ENCODE measurements at places on chromosomes 13 and 19.

DNA sequence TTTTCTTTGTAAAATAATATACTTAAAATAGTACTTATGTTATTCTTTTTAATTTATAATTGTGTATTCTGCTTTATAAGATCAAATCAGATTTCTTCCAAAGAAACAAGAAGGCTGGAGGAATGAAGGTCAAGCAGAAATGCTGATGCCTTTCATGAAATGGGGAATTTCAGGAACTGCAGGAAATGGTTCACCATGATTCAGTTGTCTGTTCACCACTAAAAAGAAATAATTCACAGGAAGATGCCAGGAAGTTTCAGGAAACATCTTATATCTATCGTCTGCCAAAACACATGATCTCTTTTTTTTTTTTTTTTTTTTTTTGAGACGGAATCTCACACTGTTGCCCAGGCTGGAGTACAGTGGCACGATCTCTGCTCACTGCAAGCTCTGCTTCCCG lies 15.7 kb upstream of the SCEL start:
- no peak for DNase-seq

- no peak for DNase-seq
These were observed 8.2 kb downstream of the LATS2 start for GRCh38 chr13:21053231-21053630.

DNA sequence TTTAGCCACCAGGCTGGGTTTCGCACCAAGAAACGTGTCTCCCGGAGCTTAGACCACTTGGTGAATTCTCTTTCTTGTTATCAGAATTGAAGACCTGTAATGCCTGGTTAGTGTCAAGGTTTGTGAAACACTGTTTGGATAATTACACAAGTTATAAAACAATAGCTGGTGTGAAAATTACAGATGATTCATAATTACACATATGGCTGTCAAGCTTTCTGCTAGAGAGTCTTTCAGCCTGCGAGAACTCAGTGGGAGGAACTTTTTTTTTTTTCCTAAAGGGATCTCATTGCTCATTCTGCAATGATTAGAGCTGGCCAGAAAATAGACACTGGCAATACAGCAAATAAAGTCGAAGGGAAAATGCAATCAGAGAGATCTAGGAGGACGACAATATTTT lies 13.4 kb upstream of the KLK4 start:
- DNase-seq = no peak

- DNase-seq = no peak
These were observed 339.8 kb upstream of the OBI1 start for GRCh38 chr13:78998630-78999315.

DNA sequence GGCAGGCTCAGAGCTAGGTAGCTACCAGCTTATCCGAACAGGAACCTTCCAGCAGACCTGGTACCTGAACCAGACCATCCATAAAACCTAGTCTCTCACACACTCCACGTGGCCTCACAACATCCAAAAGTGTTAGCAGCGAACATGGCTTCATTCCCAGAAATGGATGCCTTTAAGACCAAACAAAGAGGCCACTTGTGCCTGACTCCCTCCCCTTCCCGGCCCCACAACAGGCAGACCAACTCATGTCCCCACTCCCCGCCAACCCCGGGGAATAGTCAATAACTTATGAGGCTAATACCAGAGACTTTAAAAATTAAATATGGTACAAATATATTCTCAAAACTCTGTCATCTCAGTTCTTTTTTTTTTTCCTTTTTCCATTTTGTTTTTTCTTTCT lies 46.2 kb downstream of the ZNF557 start:
- no peak for DNase-seq

DNA sequence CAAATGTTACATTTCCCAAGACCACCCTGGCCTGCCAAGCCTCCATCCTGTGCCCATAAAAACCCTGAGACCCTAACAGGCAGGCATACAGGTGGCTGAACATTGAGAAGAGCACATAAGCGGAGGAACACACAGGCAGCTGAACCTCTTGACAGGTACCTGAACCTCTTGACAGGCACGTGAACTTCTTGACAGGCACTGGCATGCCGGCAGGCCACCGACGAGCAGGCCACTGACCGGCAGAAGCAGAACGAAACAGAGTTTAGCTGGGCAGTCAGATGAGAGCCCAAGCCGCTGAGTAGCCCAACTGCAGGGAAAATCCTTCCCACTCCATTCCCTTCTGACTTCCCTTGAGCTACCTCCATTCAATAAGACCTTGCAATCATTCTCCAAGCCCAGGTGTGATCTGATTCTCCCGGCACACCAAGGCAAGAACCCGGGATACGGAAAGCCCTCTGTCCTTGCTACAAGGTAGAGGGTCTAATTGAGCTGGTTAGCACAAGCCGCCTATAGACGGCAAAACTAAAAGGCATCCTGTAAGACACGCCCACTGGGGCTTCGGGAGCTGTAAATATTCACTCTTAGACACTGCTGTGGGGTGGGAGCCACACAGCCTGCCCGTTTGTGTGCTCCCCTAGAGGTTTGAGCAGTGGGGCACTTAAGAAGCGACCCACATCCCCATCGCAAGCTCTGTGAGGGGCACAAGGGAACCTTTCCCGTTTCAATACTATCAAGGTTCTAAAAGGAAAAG lies 2613.9 kb upstream of the PCDH20 start:
- peak; percentile 24 for DNase-seq

DNA sequence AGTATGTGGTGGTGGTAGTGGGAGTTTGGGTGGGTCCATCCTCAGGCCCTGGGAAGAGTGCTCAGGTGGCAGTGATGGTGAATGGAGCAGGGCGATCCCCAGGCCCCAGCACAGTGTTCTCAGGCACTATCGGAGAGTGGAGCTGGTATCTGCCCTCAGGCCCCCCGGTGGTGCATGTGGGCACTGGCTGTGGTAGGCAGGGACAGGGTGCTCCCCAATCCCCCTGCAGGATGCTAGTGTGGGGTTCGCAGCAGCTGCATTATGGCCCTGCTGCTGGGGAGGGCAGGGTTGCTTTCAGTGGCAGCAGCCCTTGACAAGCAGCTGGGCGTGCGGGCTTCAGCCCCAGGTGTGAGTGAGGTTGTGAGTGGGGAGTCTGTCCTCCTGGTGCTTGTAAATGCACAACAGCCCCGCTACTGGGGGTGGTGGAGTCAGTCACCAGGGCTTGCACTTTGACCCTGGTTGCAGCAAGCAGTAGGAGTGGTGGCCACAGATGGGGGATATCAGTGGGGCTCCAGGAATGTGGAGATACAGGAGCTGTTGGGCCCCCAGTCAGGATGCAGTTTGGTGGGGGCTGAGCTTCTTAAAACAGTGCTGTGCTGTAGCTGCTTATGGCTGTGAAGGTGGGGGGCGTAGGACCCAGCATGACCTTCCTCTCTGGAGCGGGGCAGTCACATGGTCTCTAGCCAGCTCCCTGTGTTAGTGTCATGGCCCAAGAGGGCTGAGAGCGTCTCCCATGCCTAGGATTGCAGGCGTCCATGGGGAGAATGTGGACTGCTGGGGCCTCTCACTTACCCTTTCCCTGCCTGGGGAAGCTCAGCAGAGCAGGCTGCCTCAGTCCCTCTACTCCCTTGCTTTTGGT lies 38.7 kb upstream of the ARHGEF7 start:
- DNase-seq = no peak

DNA sequence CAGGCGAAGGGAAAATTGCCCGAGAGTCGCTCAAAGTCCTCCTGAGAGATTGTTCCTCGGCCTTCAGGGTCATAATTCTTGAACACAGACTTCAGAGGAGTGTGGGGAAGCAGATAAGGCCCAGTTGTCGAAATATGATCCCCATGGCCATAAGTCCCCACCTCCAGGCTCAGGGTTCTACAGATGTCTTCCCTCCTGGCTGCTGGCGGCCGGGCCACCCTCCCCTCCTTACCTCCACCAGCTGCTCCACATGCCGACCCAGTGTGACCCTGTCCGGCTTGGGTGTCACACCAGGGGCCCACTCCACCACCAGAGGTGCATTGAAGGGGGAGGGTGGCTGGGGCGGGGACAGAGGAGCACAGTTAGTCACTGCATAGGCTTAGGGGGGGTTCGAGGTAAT lies 10.1 kb downstream of the FAM98C start:
- no peak for DNase-seq

DNA sequence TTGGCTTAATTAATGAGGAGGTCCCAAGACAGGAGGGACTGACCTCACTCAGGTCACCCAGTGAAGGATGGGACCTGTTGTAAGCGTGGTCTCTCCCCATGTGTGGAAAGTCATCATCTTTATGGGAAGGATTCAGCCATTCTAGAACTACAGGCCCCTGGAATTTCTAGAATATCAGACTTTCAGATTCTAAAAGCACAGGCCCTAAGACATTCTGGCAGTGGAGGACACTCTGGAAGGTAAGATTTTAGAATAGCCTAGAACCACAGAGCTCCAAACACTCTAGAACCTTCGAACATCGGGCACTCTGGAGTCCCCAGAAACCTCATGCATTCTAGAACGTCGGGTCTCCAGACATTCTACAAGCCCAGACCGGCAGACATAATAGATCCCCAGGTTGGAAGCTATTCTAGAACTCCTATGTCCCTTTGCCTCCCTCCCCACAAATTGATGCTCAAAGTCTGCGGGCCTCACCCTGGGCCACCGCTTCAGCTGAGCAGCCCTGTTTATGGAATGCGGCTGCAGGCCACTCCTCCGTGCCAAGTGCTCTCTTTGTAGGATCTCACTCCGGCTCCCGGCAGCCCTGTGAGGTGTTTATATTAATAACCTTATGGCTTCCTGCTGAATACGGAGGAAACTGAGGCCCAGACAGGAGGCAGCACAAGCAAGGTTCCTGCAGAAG lies 1.9 kb upstream of the KLK15 start:
- DNase-seq = no peak

DNA sequence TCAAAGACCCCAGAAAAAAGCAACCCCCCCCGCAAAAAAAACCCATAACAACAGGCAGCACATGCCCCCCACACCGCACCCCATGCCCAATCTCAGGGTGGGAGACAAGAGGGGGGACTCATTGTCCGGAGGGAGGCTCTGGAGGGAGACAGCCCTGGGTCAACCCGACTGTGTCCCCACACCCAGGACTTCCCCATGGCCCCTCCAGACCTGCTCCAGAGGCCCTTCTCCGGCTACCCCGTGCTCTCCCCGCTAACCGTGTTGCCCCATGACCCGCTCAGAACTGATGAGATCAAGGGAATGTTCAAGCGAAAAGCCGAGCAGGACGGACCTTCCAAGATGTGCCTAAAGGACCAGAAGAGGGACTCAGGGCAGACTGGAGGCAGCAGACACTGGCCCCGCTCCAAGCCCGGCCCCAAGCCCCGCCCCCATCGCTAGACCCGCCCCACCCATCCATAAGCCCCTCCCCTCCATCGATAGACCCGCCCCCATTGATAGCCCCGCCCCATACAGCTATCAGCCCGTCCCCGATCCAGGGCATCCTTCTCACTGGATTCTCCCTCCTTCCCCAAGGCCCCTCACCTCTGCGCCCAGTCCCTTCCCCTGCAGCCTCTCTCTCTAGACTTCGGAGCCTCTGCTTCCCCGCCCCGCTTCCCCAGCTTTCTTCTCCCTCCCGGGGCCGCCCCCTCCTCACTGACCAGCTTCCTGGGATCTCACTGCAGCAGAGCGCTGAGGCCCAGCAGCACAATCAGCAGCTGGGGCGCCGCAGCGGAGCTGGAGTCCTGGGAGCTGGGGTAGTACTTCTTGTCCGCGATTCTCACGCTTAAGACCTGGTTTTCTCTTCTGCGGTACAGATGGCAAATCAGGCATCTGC lies 2.2 kb downstream of the BST2 start:
- peak; percentile 81 for DNase-seq

GRCh38 chr13:51347099-51347498 lies 7.6 kb downstream of the SERPINE3 start:
- no peak for DNase-seq

GRCh38 chr19:55486971-55487923 lies 989 bp upstream of the SSC5D start:
- DNase-seq = peak; percentile 81

DNA sequence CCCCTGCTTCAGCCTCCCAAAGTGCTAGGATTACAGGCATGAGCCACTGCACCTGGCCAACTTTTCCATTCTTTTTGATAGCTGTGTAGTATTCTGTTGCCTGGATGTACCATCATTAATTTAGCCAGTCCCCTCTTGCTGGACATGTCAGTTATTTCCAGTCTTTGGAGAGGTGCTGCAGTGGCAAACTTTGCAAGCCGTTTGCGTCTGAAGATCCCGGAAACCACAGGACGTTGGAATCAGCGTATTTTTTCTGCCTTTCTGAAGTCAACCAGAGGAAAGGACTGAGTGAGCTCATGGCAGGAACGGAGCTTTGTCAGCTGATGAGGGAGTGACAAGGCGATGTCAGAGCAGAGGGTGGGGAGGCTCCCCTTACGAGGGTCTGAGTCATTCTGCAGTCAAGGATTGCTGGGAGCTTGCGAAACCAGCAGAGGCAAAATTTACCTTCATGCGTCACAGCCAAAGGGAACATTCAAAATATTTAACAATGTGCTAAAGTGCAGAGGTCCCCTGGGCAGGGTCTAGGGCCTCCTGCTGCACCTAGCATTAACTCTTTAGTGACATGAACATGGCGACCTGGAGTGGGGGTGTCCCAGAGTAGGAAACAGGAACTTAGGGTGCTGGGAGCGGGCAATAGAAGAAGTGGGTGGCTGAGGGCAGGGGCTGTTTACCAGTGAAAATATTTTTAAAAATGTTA lies 5.6 kb downstream of the C5AR1 start:
- DNase-seq = no peak

DNA sequence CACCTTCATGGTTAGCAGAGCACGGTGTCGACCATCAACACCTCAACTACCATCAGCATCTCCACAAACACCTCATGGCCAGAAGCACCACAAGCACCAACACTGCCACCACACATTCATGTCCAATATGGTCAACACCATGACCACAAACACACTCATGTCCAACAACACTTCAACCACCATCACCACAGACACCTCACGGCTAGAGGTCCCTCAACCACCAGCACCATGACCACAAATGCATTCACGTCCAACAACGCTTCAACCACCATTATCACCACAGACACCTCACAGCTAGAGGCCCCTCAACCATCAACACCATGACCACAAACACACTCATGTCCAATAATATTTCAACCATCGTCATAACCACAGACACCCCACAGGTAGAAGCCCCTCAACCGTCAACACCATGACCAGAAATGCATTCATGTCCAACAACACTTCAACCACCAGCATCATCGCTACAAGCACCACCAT lies 10.2 kb downstream of the TRAPPC5 start:
- no peak for DNase-seq

DNA sequence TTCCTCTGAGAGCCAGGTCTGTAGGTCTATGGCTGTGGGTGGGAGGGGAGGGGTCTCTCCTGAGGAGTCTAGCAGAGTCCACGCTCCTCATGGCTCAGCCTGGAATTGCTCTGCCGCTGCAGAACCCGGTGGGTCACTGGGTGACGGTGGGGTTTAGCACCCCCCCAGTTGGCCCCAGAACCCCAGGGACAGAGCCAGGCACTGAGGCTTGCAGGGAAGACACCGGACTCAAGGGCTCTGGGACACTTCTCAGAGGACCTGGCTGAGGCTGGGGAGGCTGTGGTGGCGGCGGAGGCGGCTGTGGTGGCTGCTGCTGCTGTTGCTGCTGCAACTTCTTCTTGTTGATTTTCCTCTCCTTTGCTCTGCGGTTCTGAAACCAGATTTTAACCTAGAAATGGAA lies 6.1 kb downstream of the CDX2 start:
- no peak for DNase-seq

DNA sequence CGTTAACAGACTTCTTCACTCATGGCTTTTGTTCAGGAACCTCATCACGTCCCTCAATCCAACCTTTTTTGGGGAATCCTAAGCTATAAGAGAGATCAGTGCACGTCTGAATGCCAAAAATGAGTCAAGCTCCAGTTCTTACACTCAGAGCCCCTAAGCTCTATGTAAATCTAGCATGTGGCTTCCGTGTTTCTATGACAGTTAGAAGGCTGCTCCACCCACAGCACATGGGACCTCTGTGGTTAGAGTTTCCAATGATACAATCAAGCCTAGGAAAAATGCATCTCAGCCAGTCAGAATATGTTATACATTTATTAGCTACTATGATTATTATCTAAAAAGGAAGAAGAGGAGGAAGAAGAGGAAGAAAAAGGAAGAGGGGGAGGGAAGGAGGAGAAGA lies 135.9 kb downstream of the ENOX1 start:
- DNase-seq = no peak

Data from activated effector memory CD4-positive, alpha-beta T cell treated with anti-CD3 and anti-CD28 coated beads, Interleukin-2, amount 50 U/mL, for 16 hours (primary cell).